ENCODE measurements at places on chromosomes 6 and 20. TPM values are rescaled to one million over a fixed set of nuclear protein-coding genes. Genes with fewer than 3 reads are reported as not detected.

GRCh38 chr20:3031524-3032147 is 11.8 kb upstream of the GNRH2 start:
- peaks cover 8% of the 10 kb centered on the region for H3K36me3 ChIP-seq
- H3K27me3 ChIP-seq: no peaks in the 10 kb centered on the region
- no peak overlapping the region for H3K27ac ChIP-seq
- H3K4me1 ChIP-seq: no peaks in the 10 kb centered on the region

DNA sequence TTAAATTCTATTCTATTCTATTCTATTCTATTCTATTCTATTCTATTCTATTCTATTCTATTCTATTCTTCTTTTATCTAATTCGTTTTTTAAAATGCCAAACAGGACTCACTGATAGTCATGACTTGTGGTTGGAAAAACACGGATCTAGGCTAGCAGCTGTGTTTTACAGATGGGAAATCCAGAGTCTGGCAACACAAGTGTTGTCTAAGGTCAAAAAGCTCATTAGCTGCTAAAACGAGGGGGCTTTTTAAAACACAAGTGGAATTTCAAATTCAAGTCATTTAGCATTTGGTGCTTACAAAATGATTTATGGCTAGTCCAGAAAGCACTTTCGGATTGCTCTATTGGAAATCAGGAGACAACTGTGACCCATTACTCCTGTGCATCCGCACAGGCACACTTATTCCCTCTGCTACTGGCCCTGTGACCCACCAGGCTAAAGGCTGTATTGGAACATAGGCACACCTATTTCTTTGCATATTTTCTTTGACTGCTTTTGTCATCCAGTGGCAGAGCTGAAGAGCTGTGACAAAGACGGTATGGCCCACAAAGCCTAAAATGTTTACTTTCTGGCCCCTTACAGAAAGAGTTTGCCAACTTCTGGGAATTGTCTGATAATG is 17.8 kb upstream of the MLIP start:
- no peak overlapping the region for H3K27ac ChIP-seq
- no peaks in the 10 kb centered on the region for H3K4me1 ChIP-seq
- no peak overlapping the region for H3K4me3 ChIP-seq

Gene ZSWIM1
- total RNA-seq: 17.6 TPM

DNA sequence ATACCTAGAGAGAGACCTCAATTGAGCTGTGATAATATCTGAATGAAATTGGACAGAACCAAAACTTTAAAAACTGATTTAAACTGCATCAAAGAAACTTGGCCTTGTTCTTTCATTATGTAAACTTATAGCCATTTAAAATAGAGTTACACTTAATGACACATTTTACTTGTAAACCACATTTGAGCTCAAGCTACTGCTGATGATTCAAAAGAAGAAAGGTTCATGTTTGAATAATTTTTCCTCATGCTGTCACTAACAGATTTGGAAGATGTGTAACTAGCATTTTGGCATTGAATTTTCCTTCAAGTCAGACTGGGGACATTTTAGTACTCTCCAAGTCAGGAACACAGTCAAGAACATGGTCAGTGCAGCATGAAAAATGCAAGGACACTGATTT is 26.9 kb downstream of the POPDC3 start:
- no peaks in the 10 kb centered on the region for H3K27me3 ChIP-seq
- no peak overlapping the region for H3K27ac ChIP-seq
- 0 out of 2 replicates have a peak, but pooled peaks cover 3% of the 10 kb centered on the region for H3K4me1 ChIP-seq
- no peaks in the 10 kb centered on the region for H3K36me3 ChIP-seq

Gene TULP1
- total RNA-seq: 1.3 TPM

Gene SEC23B
- total RNA-seq: 50.0 TPM

Gene ATRN
- total RNA-seq: 14.7 TPM

DNA sequence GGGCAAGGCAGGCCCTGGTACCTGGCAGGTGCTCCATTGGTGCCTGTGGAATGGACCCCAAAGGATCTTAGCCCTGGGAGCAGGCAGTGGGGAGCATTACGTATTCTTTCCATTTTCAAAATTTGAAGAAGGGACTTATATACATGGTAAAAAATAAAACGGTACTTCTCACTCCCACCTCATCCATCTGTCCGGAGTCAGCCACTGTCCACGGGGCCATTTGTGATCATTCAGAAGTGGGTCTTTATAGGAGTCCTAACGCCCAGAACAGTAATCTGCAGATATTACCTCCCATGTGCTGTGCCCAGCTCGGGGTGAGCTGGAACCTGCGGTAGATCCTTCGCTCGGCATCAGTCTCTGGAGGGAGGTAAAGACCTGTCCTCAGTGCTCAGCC is 110.4 kb downstream of the SYCP2 start:
- H3K4me3 ChIP-seq: no peak overlapping the region
- H3K27me3 ChIP-seq: no peaks in the 10 kb centered on the region
- H3K4me1 ChIP-seq: no peaks in the 10 kb centered on the region
- H3K36me3 ChIP-seq: no peaks in the 10 kb centered on the region
- no peak for DNase-seq
- H3K27ac ChIP-seq: no peak overlapping the region

Gene ECT2L
- 0.03 TPM for total RNA-seq

DNA sequence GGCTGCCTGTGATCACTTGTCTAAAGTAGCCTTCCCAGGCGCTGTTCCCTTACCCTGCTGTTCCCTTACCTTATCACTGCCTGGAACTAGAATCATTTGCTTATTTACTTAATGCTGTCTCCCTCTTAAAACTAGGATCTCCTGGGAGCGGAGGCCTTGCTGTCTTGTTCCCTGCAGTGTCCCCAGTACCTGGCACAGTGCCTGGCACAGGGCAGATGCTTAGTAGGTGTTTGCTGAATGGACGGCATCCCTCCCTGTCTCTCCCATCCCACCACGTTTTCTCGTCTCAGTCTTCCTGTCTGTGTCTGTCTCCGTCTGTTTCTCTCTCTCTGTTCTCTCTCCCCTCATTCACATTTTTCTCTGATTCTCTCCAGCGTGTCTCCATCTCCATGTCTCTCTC is 99.9 kb upstream of the MYL9 start:
- no peak overlapping the region for H3K27ac ChIP-seq
- H3K4me1 ChIP-seq: no peaks in the 10 kb centered on the region
- H3K27me3 ChIP-seq: no peaks in the 10 kb centered on the region
- DNase-seq: no peak

DNA sequence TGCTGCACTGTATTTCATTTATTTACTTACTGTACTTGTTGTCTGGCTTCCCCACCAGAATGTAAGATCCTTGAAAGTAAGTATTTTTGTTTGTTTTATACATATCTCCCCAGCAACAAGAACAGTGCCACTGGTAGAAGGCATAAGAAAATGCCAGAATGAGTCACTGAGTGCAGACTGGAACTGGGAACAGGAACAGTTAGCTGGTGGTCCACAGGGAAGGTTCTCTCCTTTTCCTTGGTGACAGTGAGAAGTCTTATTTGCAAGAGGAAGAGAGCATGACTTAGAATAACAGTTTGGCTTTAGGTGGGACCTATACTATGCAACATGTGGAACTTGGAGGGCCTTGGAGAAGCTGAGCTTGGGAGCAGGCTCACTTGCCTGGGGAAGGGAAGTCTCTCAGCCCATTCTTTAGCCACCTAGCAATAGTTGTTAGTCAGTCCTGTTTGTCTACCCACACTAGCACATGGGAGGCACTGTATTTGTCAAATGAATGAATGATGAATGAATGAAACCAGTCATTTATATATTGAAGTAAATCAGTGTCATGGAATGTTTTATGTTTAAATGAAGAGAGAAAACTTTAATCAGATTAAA is 203.5 kb downstream of the KCNQ5 start:
- no peaks in the 10 kb centered on the region for H3K27me3 ChIP-seq
- H3K4me1 ChIP-seq: no peaks in the 10 kb centered on the region
- DNase-seq: no peak
- no peaks in the 10 kb centered on the region for H3K36me3 ChIP-seq
- H3K4me3 ChIP-seq: no peak overlapping the region

GRCh38 chr6:21953831-21954801 is 342.7 kb downstream of the PRL start:
- H3K27ac ChIP-seq: peak overlapping the region; percentile 56
- H3K4me3 ChIP-seq: no peak overlapping the region
- H3K27me3 ChIP-seq: no peaks in the 10 kb centered on the region
- peaks cover 10% of the 10 kb centered on the region for H3K4me1 ChIP-seq
- peak; percentile 9 for DNase-seq
- no peaks in the 10 kb centered on the region for H3K36me3 ChIP-seq

Gene GHRH
- total RNA-seq: not detected

- H3K27ac ChIP-seq: no peak overlapping the region
- no peak for DNase-seq
- peaks cover 14% of the 10 kb centered on the region for H3K4me1 ChIP-seq
- H3K4me3 ChIP-seq: no peak overlapping the region
Measured at GRCh38 chr20:62622877-62623487, 19.3 kb upstream of the SLCO4A1 start.

Gene GJA10
- not detected for total RNA-seq

- H3K27ac ChIP-seq: no peak overlapping the region
- H3K4me1 ChIP-seq: no peaks in the 10 kb centered on the region
Measured at GRCh38 chr6:150072201-150072600, 3.3 kb upstream of the ULBP3 start.

DNA sequence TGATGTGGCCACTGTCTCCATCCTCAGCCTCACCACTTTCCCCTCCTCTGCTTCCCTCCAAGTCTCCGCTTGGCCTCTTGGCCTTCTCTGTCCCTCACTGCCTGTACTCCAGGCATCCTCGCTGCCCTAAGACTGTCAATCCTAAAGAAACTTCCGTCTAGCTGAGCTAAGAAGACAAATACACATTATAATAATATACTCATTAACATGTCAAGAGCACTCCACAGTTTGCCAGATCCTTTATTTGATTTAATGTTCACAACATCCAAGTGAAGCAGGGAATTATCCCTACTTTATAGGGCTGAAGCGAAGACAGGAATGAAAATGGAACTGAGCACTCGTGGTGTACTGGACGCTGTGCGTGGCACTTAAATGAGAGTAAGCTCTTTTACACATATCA is 72.4 kb upstream of the SLC22A23 start:
- H3K36me3 ChIP-seq: no peaks in the 10 kb centered on the region
- H3K4me1 ChIP-seq: peaks cover 11% of the 10 kb centered on the region
- DNase-seq: no peak
- H3K27ac ChIP-seq: no peak overlapping the region
- no peaks in the 10 kb centered on the region for H3K27me3 ChIP-seq
- no peak overlapping the region for H3K4me3 ChIP-seq

- 0 out of 2 replicates have a peak overlapping the region, but pooled peaks have one; percentile 36 for H3K27ac ChIP-seq
- H3K4me3 ChIP-seq: no peak overlapping the region
- no peaks in the 10 kb centered on the region for H3K4me1 ChIP-seq
- no peak for DNase-seq
- H3K36me3 ChIP-seq: no peaks in the 10 kb centered on the region
Measured at GRCh38 chr20:35849706-35850105, 77.9 kb downstream of the PHF20 start.

Gene PLCB1
- 20.6 TPM for total RNA-seq

DNA sequence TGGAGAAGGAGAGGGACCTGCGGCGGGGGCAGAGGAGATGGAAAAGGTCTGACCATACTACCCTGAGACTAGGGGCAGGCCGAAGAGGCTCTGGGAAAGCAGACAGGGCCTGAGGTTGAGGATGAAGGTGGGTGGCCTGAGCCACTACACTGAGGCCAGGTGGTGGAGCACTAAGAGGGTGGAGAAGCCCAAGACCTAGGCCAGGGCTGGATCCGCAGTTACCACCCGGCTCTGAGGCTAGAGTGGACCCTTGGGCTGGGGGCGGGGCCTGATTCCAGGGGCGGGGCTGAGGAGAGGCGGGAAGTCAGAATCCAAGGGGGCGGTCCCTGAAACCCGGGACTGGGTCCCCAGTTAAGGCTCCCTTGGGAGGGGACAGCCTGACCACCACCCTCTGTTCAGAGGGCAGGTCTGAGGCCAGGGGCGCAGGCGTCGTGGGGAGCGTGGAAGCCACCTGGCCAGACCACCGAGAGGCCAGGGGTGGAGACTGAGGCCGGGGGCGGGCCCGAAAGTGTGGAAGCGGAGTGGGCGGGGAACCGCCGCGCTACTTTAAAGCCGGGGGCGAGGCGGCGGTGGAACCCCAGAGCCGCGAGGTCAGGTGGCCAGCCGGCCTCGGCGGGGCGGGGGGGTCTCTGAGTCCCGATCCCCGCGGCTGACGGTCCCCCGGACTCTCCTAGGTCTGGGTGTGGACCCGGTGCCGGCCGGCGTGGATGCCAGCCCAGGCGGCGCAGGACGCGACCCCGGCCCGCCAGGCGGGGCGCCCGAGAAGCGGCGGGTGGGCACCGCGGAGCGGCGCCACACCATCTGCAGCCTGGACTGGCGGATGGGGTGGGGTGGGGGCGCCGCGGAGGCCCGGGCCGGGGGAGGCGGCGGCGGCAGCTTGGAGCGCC is 8.3 kb downstream of the CCM2L start:
- H3K27me3 ChIP-seq: peaks cover 16% of the 10 kb centered on the region
- no peaks in the 10 kb centered on the region for H3K36me3 ChIP-seq
- H3K27ac ChIP-seq: peak overlapping the region; percentile 94
- H3K4me1 ChIP-seq: peaks cover 18% of the 10 kb centered on the region
- peak; percentile 95 for DNase-seq

Gene HLA-DOB
- total RNA-seq: 0.23 TPM

DNA sequence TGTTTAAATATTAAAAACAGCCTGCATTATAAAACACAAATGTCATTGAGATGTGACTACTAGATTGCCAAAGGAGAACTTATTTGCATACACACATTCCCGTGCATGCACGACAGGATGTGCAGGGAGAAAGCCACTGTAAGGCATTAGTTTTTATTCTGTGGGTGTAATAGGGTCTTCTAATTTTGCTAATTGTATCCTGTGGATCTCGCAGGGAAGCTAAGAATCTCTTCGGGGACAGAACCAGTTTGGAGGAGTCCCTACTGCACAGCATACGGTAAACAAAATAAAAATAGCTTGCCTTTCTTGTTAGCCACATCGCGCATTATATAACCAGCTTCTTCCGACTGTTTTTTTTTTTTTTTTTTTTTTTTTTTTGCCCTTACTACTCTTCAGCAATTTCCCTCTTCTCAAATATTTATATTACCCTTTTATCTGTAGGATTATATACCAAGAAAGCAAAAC is 2.0 kb downstream of the ATXN1 start:
- H3K4me3 ChIP-seq: peak overlapping the region; percentile 68
- H3K27ac ChIP-seq: no peak overlapping the region
- H3K4me1 ChIP-seq: peaks cover 10% of the 10 kb centered on the region
- H3K27me3 ChIP-seq: peaks cover 16% of the 10 kb centered on the region
- DNase-seq: peak; percentile 17

- H3K4me1 ChIP-seq: no peaks in the 10 kb centered on the region
- H3K27ac ChIP-seq: no peak overlapping the region
- H3K27me3 ChIP-seq: no peaks in the 10 kb centered on the region
- DNase-seq: no peak
- H3K36me3 ChIP-seq: no peaks in the 10 kb centered on the region
Measured at GRCh38 chr20:61557621-61558020, 305.6 kb downstream of the CDH4 start.

Gene OR12D1
- not detected for total RNA-seq

- no peak overlapping the region for H3K4me3 ChIP-seq
- no peaks in the 10 kb centered on the region for H3K36me3 ChIP-seq
- H3K4me1 ChIP-seq: peaks cover 10% of the 10 kb centered on the region
- no peak for DNase-seq
- H3K27ac ChIP-seq: no peak overlapping the region
Measured at GRCh38 chr6:44556046-44556445, 168.5 kb downstream of the CDC5L start.

Measured in GM23338 (cell line).